Tibial nerve (tissue), 4 donors: ENCODE measurements at places on chromosomes 4 and X. TPM values are rescaled to one million over a fixed set of nuclear protein-coding genes. Genes with fewer than 3 reads are reported as not detected.

GRCh38 chr4:6925357-6925836 is 15.8 kb downstream of the TBC1D14 start:
- H3K36me3 ChIP-seq = peaks cover 10% of the 10 kb centered on the region
- no peaks in the 10 kb centered on the region for H3K27me3 ChIP-seq
- no peak for DNase-seq
- no peak overlapping the region for H3K27ac ChIP-seq
- no peaks in the 10 kb centered on the region for H3K4me1 ChIP-seq
- H3K4me3 ChIP-seq = no peak overlapping the region

- no peak for DNase-seq
Observed at GRCh38 chr4:165207016-165207430, 338 bp upstream of the KLHL2 start.

DNA sequence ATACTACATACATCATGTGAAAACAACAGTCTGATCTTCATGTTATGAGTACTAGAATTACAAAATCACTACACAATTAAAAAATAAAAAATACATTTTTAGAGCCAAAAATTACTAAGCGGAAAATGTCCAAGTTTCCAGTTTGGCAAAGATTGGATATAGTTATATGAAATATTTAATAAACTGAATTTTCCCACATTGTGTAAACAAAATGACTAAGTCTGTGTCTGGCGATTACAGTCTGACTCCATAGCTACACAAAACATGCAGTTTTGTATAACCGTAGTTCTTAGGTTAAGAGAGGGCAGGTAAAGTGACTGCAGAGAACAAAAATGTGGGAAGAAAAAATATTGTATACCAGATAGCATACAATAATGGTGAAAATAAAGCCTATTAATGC is 59.2 kb upstream of the TMEM47 start:
- H3K4me1 ChIP-seq = no peaks in the 10 kb centered on the region
- no peaks in the 10 kb centered on the region for H3K36me3 ChIP-seq
- H3K27me3 ChIP-seq = no peaks in the 10 kb centered on the region
- DNase-seq = no peak

GRCh38 chrX:138692591-138692990 is 18.9 kb downstream of the FGF13 start:
- DNase-seq = no peak
- H3K27ac ChIP-seq = no peak overlapping the region
- H3K4me1 ChIP-seq = no peaks in the 10 kb centered on the region
- no peaks in the 10 kb centered on the region for H3K36me3 ChIP-seq
- H3K27me3 ChIP-seq = no peaks in the 10 kb centered on the region

DNA sequence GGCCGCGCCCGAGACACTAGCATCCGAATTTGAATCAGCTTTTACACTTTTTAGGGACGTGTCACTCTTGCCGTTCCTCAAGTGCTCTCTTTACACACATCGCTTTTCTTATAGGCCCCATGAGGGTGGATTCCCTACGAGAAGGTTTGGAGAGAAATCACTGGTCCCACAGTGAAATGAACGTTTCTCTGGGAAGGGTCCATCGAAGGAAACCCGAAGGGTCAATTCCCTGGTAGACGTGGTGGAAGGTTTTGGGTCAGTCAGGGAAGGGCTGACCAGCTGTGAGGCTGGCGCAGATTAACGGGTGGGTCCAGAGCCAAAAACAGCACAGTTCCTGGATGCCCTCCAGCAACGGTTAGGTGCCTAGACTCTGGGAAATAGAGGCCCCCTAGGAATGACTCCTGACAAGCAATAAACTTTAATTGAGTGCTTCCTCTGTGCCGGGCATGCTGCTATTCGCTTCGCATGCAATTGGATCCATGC is 35.9 kb downstream of the ETDC start:
- H3K27ac ChIP-seq = peak overlapping the region; percentile 92
- no peaks in the 10 kb centered on the region for H3K4me1 ChIP-seq
- no peaks in the 10 kb centered on the region for H3K36me3 ChIP-seq
- peak overlapping the region; percentile 65 for H3K4me3 ChIP-seq
- peak; percentile 42 for DNase-seq

GRCh38 chr4:90081432-90082144 is 45.6 kb upstream of the CCSER1 start:
- H3K4me1 ChIP-seq = no peaks in the 10 kb centered on the region
- no peaks in the 10 kb centered on the region for H3K27me3 ChIP-seq
- H3K36me3 ChIP-seq = no peaks in the 10 kb centered on the region
- DNase-seq = no peak
- no peak overlapping the region for H3K4me3 ChIP-seq

DNA sequence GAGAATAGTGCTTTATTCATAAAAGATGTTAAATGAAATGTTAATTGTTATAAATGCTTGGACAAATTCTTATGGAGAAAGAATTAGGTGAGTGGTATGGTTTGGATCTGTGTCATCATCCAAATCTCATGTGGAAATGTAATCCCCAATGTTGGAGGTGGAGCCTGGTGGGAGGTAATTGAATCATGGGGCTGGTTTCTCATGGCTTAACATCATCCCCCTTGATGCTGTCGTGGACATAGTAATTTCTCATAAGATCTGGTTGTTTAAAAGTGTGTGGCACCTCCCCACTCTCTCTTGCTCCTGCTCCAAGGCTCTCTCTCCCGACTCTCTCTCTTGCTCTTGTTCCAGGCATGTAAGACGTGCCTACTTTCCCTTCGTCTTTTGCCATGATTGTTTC is 22.5 kb downstream of the GYPE start:
- H3K4me1 ChIP-seq = no peaks in the 10 kb centered on the region
- H3K36me3 ChIP-seq = no peaks in the 10 kb centered on the region
- H3K27me3 ChIP-seq = no peaks in the 10 kb centered on the region
- no peak overlapping the region for H3K4me3 ChIP-seq
- DNase-seq = no peak

- no peaks in the 10 kb centered on the region for H3K4me1 ChIP-seq
- no peak for DNase-seq
- no peak overlapping the region for H3K27ac ChIP-seq
Observed at GRCh38 chrX:132669142-132669541, 180.3 kb upstream of the MBNL3 start.

- no peaks in the 10 kb centered on the region for H3K4me1 ChIP-seq
- no peaks in the 10 kb centered on the region for H3K36me3 ChIP-seq
- H3K27ac ChIP-seq = no peak overlapping the region
Observed at GRCh38 chr4:168511780-168512489, 15.1 kb downstream of the PALLD start.

DNA sequence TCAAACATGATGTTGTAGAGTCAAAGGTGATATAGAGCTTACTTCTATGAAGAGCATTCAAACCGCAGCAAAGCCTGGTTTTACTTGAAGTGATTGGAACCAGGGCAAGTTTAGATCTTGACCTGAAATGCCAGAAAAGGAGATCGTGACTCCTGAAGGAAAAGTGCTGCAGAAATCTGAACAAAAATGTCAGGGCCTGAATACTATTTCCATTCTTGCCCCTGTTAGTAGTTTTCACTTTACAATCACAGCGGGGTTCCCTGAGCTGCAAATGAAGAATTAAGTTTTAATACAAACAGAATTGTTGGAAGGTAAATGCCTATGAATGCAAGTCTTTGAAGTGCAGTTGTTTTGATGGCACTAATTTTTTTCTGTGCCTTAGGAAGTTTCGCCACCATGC is 4.1 kb downstream of the SLIT2 start:
- H3K4me1 ChIP-seq = peaks cover 8% of the 10 kb centered on the region
- H3K27ac ChIP-seq = peak overlapping the region; percentile 70
- DNase-seq = no peak

DNA sequence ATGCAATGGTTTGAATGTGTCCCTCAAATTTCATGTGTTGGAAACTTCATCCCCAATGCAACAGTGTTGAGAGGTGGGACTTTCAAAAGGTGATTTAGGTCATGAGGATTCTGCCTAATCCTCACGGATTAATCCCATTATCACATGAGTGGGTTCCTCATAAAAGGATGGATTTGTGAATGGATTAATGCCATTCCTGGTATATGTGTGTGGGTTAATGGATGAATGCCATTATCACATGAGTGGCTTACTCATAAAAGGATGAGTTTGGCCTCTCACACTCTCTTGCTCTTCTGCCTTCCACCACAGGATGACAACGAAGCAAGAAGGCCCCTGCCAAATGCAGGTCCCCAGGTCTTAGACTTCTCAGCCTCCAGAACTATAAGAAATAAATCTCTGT is 30.5 kb upstream of the NEUROG2 start:
- H3K4me1 ChIP-seq = no peaks in the 10 kb centered on the region
- no peak overlapping the region for H3K4me3 ChIP-seq
- DNase-seq = no peak
- no peaks in the 10 kb centered on the region for H3K27me3 ChIP-seq

- peak overlapping the region; percentile 44 for H3K4me3 ChIP-seq
- no peaks in the 10 kb centered on the region for H3K36me3 ChIP-seq
- peak overlapping the region; percentile 87 for H3K27ac ChIP-seq
Observed at GRCh38 chr4:157992038-157992705, 180.7 kb downstream of the GASK1B start.

GRCh38 chrX:110703641-110704040 is 92.0 kb downstream of the CHRDL1 start:
- no peaks in the 10 kb centered on the region for H3K4me1 ChIP-seq
- no peaks in the 10 kb centered on the region for H3K27me3 ChIP-seq
- no peak overlapping the region for H3K27ac ChIP-seq
- DNase-seq = no peak
- H3K4me3 ChIP-seq = no peak overlapping the region

GRCh38 chr4:4858527-4859324 is 739 bp upstream of the MSX1 start:
- H3K4me1 ChIP-seq = peaks cover 13% of the 10 kb centered on the region
- peaks cover 5% of the 10 kb centered on the region for H3K36me3 ChIP-seq

- no peaks in the 10 kb centered on the region for H3K27me3 ChIP-seq
- no peaks in the 10 kb centered on the region for H3K36me3 ChIP-seq
- no peak overlapping the region for H3K27ac ChIP-seq
- no peak overlapping the region for H3K4me3 ChIP-seq
- H3K4me1 ChIP-seq = no peaks in the 10 kb centered on the region
Observed at GRCh38 chr4:14768449-14768848, 233.8 kb upstream of the CPEB2 start.

GRCh38 chr4:124018383-124019317 is 622.1 kb downstream of the SPRY1 start:
- H3K4me3 ChIP-seq = no peak overlapping the region
- H3K36me3 ChIP-seq = no peaks in the 10 kb centered on the region
- DNase-seq = peak; percentile 47
- no peak overlapping the region for H3K27ac ChIP-seq
- no peaks in the 10 kb centered on the region for H3K4me1 ChIP-seq
- no peaks in the 10 kb centered on the region for H3K27me3 ChIP-seq

DNA sequence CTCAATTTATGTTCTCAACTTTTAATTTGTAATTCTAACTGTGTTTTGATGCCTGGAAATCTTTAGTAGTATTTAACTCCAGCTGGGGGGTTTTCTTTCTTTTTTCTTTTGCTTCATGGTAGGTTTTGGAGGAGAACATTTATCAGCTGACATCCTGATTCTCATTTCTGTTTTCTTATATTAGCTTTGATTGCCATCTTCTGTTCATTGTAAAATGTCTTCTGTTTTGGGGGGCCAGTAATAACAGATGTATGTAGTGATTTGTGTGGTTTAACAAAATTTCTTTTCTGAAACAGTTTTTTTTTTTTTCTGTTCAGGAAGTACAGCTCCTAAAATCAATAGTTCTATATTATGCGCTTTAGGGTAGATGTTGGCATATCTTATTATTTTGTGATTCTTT is 182.2 kb downstream of the GABRB1 start:
- no peaks in the 10 kb centered on the region for H3K36me3 ChIP-seq
- H3K27me3 ChIP-seq = no peaks in the 10 kb centered on the region

GRCh38 chr4:185068837-185069236 is 50.5 kb downstream of the HELT start:
- DNase-seq = no peak
- H3K4me3 ChIP-seq = no peak overlapping the region
- no peak overlapping the region for H3K27ac ChIP-seq
- H3K36me3 ChIP-seq = no peaks in the 10 kb centered on the region
- peaks cover 17% of the 10 kb centered on the region for H3K4me1 ChIP-seq

GRCh38 chr4:126448086-126448845 is 1133.5 kb downstream of the FAT4 start:
- no peak overlapping the region for H3K27ac ChIP-seq
- H3K4me3 ChIP-seq = no peak overlapping the region
- H3K4me1 ChIP-seq = no peaks in the 10 kb centered on the region
- H3K27me3 ChIP-seq = no peaks in the 10 kb centered on the region
- no peaks in the 10 kb centered on the region for H3K36me3 ChIP-seq

DNA sequence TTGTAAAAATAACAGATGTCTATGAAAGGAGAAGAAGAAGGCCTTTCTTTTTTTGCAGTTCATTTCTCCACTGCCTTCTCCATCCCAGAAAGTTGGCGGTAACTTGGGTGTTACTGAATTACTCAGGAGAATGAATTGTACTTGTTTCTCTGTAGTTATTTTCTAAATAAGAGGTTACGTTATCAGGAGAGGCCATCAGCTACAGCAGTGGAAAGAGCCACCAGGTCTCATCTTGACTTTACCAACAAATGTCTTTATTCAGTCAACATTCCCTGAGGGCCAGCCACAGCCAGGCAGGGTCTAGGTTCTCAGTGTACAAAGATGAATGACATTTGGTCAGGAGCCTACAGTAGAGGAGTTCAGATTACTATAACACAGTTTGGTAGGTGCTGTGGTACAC is 8.1 kb downstream of the HADH start:
- H3K36me3 ChIP-seq = peaks cover 7% of the 10 kb centered on the region
- no peaks in the 10 kb centered on the region for H3K27me3 ChIP-seq
- no peak overlapping the region for H3K4me3 ChIP-seq
- no peak for DNase-seq
- H3K4me1 ChIP-seq = peaks cover 21% of the 10 kb centered on the region

DNA sequence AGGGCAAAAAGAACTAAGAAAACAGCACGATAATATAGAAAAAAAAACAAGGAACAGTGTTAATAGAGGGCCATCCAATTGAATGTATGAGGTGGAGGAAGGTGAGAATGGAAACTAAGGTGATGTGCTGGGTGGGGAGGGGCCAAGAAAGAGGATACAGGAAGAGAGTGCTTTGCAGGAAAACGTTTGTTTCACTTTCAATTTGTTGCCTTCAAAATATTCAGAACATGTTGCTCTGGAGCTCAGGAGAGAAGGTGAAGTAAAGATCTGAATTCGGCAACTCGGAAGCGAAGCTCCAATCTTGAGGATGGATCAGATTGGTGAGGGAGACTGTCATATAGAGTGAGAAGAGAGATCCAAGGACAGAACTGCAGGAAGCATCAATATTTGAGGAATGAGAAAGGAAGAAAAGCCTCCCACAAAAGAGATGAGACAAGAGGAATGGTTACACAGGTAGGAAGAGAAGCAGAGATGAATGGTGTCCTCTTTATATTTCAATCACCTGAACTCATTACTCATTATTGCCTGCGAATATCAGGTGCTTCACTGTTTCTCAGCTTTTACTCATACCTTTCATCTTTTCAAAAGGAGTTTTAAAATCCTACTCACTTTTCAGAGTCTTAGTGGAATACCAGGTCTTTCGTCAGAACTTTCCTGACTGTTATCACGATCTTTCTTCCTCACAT is 14.7 kb upstream of the SEC24D start:
- no peaks in the 10 kb centered on the region for H3K27me3 ChIP-seq
- no peak overlapping the region for H3K27ac ChIP-seq
- no peak for DNase-seq
- H3K4me3 ChIP-seq = no peak overlapping the region
- H3K4me1 ChIP-seq = peaks cover 16% of the 10 kb centered on the region

Gene RHOH
- 0.30 TPM for total RNA-seq

Gene NXF2
- total RNA-seq = not detected

Gene MID2
- total RNA-seq = 31.0 TPM

Gene ZNF182
- total RNA-seq = 11.0 TPM

Gene CRMP1
- total RNA-seq = 0.59 TPM

Gene SPANXA2
- not detected for total RNA-seq

Gene FATE1
- not detected for total RNA-seq

Gene H2BW2
- total RNA-seq = not detected

Gene DIPK2B
- 40.2 TPM for total RNA-seq

Gene TLR2
- total RNA-seq = 28.3 TPM

Gene TMPRSS11F
- not detected for total RNA-seq

Gene PAGE5
- not detected for total RNA-seq

Gene SLC6A14
- total RNA-seq = not detected

Gene SPON2
- 42.6 TPM for total RNA-seq

Gene PRDM5
- total RNA-seq = 46.3 TPM

Gene HTN1
- not detected for total RNA-seq

Gene CT45A1
- not detected for total RNA-seq
